Lung (tissue), 17 donors: ENCODE measurements at places on chromosomes 7 and 10. TPM values are rescaled to one million over a fixed set of nuclear protein-coding genes. Genes with fewer than 3 reads are reported as not detected.

The TEX36 gene
- polyA plus RNA-seq, result not detected

GRCh38 chr7:50812841-50813475, 30.3 kb upstream of the GRB10 start:
- no peaks in the 10 kb centered on the region for H3K27me3 ChIP-seq
- no peaks in the 10 kb centered on the region for H3K4me1 ChIP-seq
- H3K27ac ChIP-seq, result no peak overlapping the region
- peak; percentile 77 for DNase-seq

- H3K36me3 ChIP-seq, result peaks cover 5% of the 10 kb centered on the region
- H3K27ac ChIP-seq, result no peak overlapping the region
- no peak overlapping the region for H3K4me3 ChIP-seq
- DNase-seq, result no peak
Observed at GRCh38 chr7:28725911-28726310, 232.2 kb downstream of the TRIL start.

GRCh38 chr10:13421382-13421917, 73.4 kb upstream of the SEPHS1 start:
- H3K4me1 ChIP-seq, result no peaks in the 10 kb centered on the region
- no peak for DNase-seq
- H3K4me3 ChIP-seq, result no peak overlapping the region
- H3K27me3 ChIP-seq, result no peaks in the 10 kb centered on the region

DNA sequence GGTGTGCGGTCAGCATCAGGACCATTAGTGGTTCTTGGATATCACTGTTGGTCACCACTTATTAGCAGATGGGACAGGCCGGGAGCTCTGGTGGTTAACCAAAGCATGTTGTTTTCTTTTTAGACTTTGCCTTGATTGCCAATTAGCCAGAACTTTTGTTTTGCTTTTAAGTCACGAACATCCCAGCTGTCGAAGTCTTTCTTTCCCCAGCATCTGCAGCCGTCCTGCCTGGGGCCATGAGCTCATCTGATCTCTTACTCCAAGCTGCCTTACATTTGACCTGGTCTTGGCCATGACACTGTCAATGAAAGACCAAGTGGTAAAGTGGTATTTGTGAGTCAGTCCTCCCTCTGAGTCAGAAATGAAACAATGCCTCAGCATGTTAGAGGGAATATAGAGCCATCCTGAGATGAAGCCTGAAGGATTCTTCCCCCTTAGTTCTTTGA, 53.9 kb upstream of the CREB5 start:
- H3K27ac ChIP-seq, result no peak overlapping the region
- H3K4me3 ChIP-seq, result no peak overlapping the region
- no peaks in the 10 kb centered on the region for H3K4me1 ChIP-seq
- no peaks in the 10 kb centered on the region for H3K27me3 ChIP-seq
- no peaks in the 10 kb centered on the region for H3K36me3 ChIP-seq
- no peak for DNase-seq

DNA sequence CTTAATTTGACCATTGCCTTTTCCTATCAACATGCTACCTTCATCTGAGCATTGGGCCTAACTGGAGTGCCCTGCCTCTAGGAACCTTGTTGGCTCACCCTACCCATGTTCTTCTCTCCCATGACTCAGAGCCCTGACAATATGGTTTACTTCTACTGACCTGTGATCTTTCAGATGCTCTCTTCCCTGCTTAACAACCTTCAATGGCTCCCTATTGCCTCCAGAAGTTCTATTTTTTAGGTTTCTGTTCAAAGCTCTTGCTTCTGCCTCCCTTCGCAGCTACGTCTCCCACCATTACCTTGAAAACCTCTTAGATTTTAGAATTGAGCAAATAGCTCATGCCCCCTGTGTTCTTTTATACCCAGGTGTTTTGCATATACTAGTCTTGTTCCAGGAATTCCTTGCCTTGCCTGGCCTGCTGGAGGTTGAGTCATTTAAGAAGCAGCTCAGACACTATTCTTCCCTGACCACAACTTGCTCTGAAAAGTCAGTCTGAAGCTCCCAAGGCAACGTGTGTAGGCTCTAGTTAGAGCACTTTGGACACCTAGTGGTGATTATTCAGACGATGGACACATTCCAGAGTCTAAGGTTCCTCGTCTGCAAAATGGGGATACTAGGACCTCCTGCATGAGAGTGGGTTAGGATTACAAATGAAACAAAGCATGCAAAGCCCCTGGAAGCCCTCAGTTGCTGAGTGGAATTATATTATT, 64.4 kb upstream of the EMX2 start:
- H3K27ac ChIP-seq, result no peak overlapping the region
- no peak overlapping the region for H3K4me3 ChIP-seq
- H3K27me3 ChIP-seq, result no peaks in the 10 kb centered on the region
- H3K4me1 ChIP-seq, result no peaks in the 10 kb centered on the region
